CD14-positive monocyte (primary cell): ENCODE measurements at places on chromosomes 3 and 15. TPM values are rescaled to one million over a fixed set of nuclear protein-coding genes. Genes with fewer than 3 reads are reported as not detected.

TRH gene
- polyA plus RNA-seq, result not detected

CEP152 gene
- polyA plus RNA-seq, result 1.0 TPM

USP13 gene
- 0.31 TPM for polyA plus RNA-seq

KCNMB2 gene
- not detected for polyA plus RNA-seq

CHST2 gene
- 6.1 and 7.9 TPM in 2 replicates for polyA plus RNA-seq

MCTP2 gene
- polyA plus RNA-seq, result 3.4 and 7.3 TPM in 2 replicates

DNA sequence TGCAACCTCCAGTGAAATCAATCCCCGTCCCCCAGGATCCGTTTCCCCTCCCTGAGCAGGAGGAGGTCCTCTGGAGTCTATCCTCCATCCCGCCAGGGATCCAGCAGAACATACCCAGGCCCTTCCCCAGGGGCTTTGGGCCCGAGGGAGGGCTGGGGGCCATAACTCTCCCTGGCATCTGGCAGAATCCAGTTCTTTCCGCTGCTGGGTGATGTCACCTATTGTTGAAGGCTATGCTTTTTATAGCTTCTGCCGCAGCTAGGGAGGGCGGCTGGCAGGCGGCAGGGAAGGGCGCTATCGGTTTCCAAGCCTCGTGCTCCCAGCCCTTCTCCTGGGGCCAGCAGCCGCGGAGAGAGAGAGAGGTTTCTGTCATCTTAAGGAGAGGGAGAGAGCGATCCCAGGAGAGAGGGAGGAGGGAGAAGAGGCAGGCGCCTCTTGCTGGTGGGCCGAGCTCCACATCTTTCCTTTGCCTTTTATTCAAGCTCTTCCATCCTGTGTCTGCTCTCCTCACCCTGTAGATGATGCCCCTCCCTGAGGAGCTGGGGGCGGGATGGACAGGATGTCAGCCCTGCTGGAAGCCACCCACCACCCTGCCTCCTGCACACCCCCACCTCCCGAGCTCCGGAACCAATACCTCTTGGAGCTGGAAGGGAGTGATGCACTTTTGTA lies 120.1 kb downstream of the ANP32A start:
- no peak for DNase-seq

- DNase-seq, result no peak
These were observed 21.0 kb downstream of the ABHD2 start for GRCh38 chr15:89109238-89109637.

- DNase-seq, result no peak
These were observed 1.6 kb upstream of the IMP3 start for GRCh38 chr15:75641603-75642002.

- no peak for DNase-seq
These were observed 885.9 kb downstream of the FHIT start for GRCh38 chr3:60365360-60365759.

DNA sequence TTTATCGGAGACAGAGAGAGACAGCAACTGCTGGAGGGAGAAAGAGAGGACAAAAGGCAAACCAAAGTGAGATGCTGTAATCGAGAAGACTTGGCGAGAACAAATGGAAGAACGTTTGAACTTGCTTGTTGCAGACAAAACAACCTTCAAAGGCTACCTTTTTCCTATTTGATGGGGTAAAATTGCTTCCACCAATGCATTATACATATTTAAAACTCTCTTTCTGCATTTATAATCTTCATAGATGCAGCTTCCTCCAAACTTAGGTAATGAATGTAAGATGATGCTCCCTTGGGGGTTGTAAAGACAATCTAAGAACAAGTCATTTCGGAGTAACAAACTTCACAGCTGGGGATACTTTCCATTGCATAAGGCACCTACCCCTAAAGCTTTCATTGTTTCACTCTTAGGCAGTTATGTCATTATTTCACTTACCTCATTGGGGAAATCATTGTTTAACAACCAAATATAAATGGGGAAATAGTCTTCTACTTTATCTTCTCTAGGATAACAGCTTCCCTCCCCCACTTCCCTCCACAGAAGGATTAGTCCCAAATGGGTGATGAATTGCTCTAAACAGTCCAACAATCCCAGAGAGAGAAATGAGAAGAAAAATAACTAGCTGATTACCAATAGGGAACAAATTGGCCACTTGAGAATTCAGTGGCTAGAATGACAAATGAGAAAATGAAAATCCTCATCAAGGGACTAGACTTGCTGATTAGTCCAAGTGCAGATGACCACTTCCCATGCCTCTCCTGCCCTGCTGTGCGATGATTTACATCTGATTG lies 269.8 kb upstream of the ADAMTS9 start:
- no peak for DNase-seq

- DNase-seq, result peak; percentile 35
These were observed 627 bp downstream of the DUSP7 start for GRCh38 chr3:52055537-52056351.

GRCh38 chr3:130904491-130904890 lies 10.6 kb downstream of the ATP2C1 start:
- no peak for DNase-seq
